ENCODE measurements at places on chromosomes 12 and 14.

DNA sequence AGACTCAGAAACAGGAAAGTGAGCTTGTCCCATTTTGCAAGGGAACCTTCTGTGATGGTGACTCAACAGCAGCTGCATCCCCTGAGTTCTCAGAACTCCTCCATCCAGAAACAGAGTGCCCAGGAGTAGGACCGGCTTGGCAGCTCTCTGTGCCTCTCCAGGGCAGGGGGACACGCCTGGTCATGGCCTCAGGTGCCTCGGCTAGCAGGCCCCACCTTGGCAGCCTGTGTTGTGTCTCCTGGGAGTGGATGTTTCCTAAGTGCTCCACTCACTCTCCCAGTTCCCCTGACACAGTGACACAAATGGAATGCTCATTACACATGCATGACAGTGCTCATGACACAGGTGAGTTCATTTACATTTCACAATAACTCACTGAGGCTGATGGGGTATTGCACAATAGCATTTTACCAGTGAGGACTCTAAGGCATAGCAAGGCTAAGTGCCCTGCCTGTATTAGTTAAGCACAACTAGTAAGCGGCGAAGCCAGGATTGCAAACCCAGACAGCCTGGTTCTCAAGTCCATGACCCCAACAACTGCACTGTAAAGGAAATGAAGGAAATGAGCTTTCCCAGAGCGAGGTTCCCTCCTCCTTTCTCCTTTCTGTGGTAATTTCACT lies 47.4 kb downstream of the CALM1 start:
- DNase-seq: no peak

DNA sequence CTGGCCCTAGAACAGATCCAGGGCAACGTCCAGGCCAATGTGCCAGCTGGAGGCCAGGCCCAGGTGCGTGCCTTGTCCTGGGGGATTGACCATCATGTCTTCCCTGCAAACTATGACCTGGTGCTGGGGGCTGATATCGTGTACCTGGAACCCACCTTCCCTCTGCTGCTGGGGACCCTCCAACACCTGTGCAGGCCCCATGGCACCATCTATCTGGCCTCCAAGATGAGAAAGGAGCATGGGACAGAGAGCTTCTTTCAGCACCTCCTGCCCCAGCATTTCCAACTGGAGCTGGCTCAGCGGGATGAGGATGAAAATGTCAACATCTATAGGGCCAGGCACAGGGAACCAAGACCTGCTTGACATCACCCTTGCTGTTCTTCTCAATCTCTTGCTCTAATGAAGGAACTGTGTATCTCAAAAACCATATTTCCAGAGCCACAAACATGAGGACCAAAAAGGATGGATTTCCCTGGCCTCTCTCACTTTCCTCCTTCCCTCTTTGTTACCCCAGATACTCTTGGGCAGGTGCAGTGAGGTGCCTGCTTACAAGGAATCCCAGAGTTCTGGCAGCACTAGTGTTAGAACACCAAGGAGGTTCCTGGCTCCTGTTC lies 2.2 kb upstream of the TSFM start:
- DNase-seq: no peak

DNA sequence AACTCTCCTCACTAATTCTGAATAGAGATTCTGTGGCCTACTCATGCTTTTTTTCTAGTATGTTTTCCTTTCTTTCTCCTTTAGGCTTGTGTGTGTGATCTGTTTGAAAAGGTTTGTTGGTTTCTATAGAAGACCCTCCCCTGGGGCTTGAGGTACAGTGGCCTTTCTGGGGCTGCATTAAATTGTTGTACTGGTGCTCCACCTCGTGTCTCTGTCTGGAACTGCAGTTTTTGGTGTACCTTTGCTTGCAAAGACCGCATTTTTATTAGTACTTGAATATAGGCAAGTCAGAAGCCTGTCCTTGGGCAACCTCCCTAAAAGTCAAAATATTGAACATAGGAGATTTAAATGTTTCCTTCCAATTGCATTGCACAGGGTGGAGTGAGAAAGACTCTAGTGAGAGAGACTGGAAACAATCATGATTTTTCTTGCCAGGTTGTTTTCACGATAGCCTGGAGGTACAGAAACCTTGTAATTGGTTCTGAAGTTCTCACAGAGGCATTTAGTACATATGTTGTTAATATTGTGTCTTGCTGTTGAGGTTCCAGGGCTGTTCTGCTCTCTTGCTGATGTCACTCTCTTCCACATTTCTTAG lies 39.0 kb downstream of the SLCO1B1 start:
- DNase-seq: peak; percentile 57

DNA sequence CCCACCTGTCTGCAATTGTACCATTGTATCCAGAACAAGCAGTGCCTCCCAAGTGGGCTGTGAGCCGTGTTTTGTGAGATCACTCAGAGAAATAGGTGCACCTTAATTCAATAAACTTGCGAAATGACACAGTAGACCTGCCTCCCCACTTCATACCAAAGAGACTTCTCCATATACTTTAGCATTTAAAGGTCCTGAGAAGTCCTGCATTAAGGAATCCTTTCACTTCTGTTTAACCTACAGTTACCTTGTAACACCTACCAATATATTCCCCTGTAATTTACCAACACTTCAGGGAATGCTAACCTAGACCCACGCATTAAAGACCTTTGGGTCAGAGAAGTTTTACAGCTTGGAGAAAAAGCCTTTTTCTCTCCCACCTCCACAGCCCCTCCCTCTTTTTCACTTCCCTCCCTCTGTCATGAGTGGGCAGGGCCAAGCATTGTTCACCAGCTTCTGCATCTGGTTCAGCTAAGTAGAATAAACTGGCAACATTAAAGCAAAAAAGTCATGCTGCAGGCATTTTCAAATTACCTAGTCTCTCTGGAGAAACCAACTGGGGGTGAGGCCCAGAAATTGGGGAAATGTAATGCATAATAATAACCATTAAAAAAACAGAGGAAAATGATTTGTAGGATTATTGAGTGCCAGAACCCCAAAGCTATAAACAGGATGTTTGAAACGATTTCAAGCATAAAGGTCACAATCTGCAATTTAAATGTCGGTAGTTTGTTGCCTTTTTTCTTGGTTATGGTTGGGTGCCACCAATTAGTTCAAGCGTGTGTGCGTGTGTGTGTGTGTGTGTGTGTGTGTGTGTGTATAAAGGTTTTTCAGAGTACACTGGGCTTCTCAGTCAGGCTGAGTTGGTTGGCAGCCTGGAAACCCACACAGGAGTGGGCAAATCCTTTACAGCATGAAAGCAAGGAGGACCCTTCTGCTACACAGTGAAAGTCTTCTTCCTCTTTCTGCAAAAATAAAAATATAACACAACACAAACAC lies 13.7 kb upstream of the WSCD2 start:
- no peak for DNase-seq

DNA sequence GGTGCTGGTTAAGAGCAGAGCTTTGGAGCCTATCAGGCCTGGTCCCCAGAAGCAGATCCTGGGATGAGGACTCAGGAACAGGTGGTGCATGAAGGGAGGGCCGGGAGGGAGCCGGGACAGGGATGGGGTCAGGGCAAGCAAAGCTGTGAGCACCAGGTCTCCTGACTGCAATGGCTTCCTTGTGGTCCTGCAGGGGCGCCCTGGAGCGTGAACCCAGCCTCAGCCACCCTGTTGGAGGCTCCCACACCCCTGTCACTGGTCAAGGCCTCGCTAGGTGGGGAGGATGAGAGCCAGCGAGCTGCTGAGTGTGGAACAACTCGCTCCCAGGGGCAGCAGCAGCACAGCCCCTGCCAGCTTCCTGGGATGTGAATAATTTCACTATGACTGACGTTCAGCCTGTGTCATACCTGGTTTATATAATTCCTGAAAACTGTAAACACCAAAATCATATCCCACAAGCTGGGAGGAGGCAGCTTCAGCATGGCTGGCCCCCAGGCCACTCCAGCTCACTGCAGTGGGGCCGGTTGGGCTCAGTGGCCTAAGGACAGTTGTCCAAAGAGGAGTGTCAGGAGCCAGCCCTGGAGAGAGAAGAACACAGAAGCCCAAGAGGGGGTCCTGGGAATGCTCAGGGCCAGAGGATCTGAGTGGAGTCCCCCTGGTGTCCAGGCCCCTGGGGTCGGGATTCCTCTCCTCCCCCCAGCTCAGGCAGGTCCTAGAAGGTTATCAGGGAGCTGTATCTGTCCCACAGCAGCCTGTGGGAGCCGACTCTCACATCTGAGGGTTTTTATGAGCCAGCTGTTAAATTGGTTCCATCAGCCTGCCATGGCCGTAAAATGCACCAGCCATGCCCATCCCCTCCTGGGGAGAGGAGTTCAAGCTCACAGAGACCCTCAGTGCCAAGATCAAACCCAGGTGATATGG lies 272.9 kb downstream of the ADGRD1 start:
- DNase-seq: no peak

- no peak for DNase-seq
Observed at GRCh38 chr12:109296431-109296830, 12.7 kb downstream of the FOXN4 start.

- DNase-seq: peak; percentile 46
Observed at GRCh38 chr12:6828781-6829535, 751 bp downstream of the P3H3 start.

DNA sequence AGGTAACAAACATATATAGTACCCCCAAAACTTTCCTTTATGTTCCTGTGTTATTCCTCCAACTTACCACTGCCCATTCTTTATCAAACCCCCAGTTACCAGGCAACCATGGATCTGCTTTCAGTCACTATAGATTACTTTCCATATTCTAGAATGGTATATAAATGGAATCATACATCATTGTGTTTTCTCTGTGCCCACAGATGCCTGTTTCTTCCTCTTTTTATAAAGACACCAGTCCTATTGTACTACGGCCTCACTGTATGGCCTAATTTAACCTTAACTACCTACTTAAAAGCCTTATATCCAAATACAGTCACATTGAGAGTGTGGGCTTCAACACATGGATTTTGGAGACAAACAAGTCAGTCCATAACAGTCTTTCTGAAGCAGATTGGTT lies 2.6 kb downstream of the TAS2R14 start:
- no peak for DNase-seq

DNA sequence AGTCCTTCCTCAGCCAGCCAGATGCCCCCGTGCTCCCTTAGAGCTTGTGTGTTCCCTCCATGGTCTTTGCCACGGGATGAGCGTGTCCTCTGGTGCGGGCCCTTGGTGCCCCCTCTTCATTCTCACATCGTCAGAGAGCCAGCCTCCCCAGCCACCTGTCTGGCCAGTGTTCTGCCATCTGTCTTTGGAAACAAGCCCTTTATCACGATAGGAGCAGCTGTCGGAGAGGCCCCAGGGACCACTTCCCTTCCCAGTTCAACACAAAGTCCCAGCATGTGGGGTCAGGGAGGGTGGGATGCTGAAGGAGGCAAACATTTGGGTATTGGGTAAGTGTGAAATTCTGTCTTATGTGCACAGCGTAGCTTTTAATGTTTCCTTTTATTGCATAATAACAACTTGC lies 44.5 kb downstream of the DYNC1H1 start:
- no peak for DNase-seq

DNA sequence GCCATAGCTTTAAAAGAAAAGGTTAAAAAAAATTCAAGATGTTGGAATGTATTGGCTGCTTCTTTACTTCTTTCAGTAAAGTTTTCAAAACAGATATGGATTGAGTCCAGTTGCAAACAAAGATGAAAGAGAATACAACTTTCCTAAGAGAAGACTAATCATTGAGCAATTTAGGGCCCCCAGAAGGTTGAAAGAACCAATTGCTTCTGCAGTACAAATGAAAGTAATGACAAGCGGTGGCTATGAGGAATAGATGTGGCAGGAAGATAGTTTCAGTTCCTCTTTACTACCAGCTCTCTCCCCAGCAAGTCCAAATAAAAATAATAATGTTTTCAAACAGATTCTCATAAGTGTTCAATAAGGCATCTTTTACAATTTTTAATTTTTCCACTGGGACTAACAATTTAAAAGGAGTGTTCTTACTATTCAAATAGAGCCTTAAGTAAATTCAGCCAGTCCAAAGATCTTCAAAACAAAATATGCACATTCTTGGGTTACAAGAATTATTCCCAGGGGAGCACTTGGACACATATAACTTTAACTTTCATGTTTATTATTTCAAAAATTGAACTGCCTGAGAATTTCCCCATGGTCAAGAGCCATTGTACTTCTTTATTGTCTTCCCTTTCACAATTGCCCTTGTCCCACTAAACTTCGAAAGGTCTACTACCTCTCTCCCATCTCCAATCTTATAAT lies 62.3 kb upstream of the PPP1R12A start:
- no peak for DNase-seq

DNA sequence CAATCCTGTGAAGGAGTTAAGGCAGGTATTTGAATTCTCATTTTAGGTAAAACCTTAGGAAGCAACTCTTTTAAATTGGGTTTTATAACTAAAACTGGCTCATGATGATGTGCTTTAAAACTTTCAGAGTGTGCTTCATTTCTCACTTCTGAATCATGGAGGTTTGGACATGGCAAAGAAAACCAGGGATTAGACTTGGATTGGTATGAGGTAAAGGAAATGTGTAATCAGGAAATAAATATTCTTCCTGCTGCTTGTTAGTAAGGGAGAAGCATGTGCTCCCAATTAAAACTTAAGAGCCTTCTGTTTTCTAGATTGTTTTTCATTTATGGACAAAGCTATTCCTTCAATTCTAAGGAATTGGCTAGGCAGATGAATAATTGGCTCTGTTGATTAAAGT lies 57.4 kb downstream of the FBXO33 start:
- no peak for DNase-seq

DNA sequence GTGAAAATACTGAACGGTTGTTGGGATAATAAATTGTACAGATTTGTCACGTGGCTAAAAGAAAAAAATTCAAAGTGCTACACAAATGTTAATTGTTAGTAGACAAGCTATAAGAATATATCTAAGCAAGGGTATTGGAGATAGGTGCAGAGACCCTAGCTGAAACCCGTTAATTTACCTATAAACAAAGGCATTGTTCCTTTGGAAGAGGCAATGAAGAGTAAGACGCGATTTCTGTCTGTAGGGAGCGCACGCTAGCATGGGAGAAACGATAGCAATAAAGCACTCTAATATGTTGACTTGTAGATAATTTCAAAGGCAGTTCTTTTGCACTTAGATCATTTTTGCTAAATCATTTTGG lies 565 bp downstream of the CCDC77 start:
- no peak for DNase-seq
